RWPE1 (cell line): ENCODE measurements at places on chromosomes 1 and 21.

GRCh38 chr1:203556047-203556851 lies 62.3 kb downstream of the OPTC start:
- DNase-seq, result no peak

GRCh38 chr21:9735421-9735961 lies 785.9 kb upstream of the TPTE start:
- DNase-seq, result no peak

- DNase-seq, result peak; percentile 52
These were observed 17.2 kb downstream of the HENMT1 start for GRCh38 chr1:108643492-108644335.

- DNase-seq, result peak; percentile 88
These were observed 26.1 kb upstream of the ZNF697 start for GRCh38 chr1:119674111-119674526.

- no peak for DNase-seq
These were observed 51.9 kb upstream of the CYP2J2 start for GRCh38 chr1:59978511-59978910.

DNA sequence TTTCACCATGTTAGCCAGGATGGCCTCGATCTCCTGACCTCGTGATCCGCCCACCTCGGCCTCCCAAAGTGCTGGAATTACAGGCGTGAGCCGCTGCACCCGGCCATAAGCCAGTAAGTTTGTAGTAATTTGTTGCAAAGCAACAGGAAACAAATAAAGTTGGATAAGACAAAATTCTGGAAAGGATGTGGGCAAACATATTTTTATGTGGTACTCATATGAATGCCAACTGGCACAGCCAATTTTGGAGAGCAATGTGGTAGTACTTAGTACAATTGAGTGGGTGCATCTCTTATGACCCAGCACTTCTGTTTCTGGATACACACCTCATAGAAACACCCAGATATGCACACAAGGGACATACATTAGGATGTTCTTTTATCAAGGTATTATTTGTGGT lies 8.4 kb upstream of the IL12RB2 start:
- no peak for DNase-seq
